Stimulated activated CD4-positive, alpha-beta T cell treated with anti-CD3 and anti-CD28 coated beads, Interleukin-15, amount 100 ng/mL, for 1 hour (primary cell): ENCODE measurements at places on chromosomes 5 and 9.

DNA sequence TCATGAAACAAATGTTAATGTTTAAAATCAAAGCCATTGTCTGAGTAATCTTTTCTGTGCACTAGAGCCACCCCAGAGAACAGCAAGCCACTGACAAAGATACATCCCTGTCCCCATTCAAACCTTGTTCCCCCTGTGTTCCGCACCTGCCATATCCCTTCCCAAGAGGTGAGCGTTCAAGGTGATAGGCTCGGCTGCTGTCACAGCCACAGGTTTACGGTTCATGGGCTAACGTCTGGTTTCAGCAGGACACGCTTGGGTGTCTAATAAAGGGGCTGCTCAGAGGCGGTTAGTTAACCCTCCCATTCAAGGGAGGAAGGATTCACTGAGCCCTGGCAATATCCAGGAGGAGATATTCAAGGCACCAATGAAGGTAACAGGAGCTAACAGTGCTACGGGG is 24.5 kb upstream of the LAMC3 start:
- DNase-seq: no peak

DNA sequence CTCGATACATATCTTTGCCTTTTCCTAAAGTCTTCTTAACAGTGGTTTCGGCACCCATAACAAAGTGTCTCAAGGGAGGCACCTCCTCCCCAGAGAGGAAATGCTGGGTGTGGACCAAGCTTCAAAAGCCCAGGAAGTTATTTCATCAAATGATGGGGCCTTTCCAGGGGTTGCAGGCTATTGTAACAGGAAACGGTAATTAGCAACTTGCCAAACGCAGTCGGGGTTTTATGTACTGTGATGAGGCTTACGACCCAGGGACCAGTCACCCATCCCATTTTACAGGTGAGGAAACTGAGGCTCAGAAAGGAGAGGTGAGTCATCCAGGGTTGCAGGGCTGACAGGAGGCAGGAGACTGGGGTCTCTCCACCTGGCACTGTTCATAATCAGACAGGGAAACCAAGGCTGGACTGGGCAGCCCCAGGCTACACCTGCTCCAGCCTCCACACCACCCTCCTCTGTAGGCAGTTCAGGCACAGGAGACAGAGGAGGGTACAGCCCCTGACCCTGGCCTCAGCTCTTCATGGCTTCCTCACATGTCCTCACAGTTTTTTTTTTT is 30.0 kb upstream of the SUSD3 start:
- no peak for DNase-seq

- DNase-seq: no peak
Observed at GRCh38 chr9:21583628-21584377, 101.7 kb upstream of the IFNE start.

GRCh38 chr9:76109953-76110352 is 219.5 kb downstream of the PCSK5 start:
- no peak for DNase-seq

GRCh38 chr9:113525831-113526230 is 62.3 kb downstream of the RGS3 start:
- no peak for DNase-seq

- no peak for DNase-seq
Observed at GRCh38 chr9:95230046-95230445, 87.5 kb downstream of the FANCC start.

GRCh38 chr5:163424836-163425235 is 12.6 kb upstream of the CCNG1 start:
- no peak for DNase-seq

DNA sequence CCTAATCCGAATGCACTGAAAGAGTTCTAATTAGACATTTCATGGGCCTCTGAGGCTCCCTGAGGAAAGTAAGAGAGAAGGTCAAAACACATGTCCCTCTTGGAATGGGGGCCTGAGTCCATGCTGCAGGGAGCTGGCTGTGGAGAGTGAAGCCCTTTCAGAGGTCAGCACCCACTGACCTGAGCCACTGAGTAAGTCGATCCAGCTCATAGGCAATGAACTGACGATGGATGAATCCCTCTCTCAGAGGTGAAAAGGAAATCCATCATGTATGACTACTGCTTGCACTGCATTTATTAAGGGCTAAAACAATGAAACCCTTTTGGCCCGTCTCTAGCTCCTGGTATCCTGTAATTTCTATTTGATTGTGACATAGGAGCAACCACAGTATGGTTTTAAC is 288.9 kb upstream of the VLDLR start:
- no peak for DNase-seq

DNA sequence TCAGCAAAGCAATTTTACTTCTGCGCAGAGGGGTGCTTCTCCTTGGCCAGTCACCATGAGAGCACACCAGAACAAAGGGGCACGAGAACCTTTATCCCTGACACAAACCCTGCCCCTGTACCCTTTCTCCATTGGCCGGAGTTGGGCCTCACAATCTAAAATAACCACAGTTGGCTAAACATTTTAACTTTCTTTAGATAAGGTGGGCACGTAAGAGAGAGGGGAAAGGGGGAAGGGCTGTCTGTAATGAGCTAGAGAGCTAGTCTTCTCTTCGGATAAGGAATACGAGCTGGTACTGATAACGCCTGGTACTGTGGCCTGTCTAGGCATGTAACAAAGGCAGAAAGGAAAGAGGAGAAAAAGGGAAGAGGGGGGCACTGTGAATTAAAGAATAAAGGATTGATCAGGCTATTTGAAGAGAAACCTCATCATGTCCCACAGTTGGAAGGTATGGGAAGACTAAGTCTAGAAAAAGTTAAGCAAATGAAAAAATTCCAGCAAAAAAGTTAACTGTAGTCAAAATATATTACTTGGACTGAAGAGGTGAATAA is 1.8 kb upstream of the IARS1 start:
- no peak for DNase-seq

GRCh38 chr9:90433398-90433941 is 209.2 kb downstream of the DIRAS2 start:
- DNase-seq: no peak

GRCh38 chr5:149400304-149400703 is 21.2 kb upstream of the IL17B start:
- DNase-seq: no peak

- DNase-seq: no peak
Observed at GRCh38 chr9:22813529-22813928, 366.9 kb downstream of the DMRTA1 start.

GRCh38 chr5:133742431-133742988 is 130.2 kb upstream of the FSTL4 start:
- no peak for DNase-seq

- no peak for DNase-seq
Observed at GRCh38 chr9:132590037-132590317, 7.6 kb downstream of the BARHL1 start.

- DNase-seq: no peak
Observed at GRCh38 chr9:116162241-116162781, 8.7 kb downstream of the PAPPA start.

GRCh38 chr9:126376311-126377175 is 49.9 kb downstream of the MVB12B start:
- DNase-seq: no peak

- no peak for DNase-seq
Observed at GRCh38 chr5:94577466-94578245, 40.7 kb downstream of the KIAA0825 start.

DNA sequence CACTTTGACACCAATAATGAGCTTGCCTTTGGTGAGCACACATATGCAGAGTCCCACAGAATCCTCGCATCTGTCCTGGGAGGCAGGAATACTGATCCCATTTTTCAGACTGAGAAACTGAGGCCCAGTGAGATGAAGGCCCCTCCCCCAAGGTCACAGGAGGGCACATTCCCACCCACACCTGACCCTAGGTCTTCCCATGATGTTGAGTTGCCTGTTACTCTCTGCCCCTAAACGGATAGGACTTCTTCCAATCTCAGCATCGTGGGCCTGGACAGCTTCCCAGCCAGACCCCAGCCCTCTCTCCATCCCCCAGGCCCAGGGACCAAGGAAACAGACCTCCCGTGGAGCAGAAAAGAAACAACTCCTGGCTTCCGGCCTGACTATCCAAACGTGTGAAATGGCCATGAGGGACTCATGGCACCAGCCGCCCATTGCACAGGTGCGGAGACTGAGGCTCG is 877 bp downstream of the SH3GLB2 start:
- DNase-seq: no peak

DNA sequence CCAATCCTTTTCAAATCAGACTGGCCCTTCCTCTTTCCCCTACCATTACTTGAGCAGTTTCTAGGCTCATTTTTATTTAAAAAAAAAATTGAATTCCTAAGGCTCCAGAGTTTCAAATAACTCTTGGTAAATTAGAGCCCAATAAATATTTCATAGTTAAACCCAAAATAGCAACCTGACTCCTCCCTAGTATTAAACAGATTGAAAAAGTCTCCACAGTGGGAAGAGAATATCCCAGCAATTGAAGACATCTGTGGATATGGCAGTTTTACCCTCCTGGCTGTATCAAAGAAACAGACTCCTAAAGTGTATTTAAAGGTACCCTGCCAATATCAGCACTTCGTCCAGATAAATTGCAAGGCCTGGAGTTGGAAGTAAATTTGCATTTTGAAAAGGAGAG is 52.7 kb upstream of the GDNF start:
- no peak for DNase-seq

GRCh38 chr9:74711341-74711740 is 176.4 kb downstream of the TRPM6 start:
- DNase-seq: no peak

DNA sequence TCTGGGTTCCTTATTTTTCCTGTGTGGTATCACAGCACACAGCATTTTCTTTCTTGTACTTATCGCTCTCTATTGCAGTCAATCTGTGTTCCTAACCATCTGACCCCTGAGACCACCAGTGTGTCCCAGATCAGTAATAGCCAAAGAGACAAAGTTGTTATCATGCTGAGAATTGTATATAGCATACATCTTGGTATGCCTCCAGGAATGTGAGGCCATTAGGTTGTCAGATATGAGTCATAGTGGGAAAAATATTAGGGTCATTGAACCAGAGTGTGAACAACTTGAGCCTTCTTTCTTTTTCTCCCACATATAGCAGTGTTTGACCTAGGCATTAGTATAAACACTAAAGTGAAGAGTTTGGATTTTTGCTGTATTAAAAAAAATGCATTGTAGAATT is 106.3 kb downstream of the NDUFAF2 start:
- DNase-seq: no peak

- no peak for DNase-seq
Observed at GRCh38 chr5:6623228-6623627, 9.6 kb downstream of the NSUN2 start.

GRCh38 chr9:101119206-101119819 is 90.8 kb downstream of the PLPPR1 start:
- DNase-seq: no peak

- DNase-seq: no peak
Observed at GRCh38 chr9:130327781-130328348, 62.3 kb downstream of the HMCN2 start.

GRCh38 chr5:14745753-14746152 is 81.2 kb downstream of the OTULIN start:
- DNase-seq: no peak

- no peak for DNase-seq
Observed at GRCh38 chr9:529731-530130, 311.8 kb upstream of the DMRT1 start.

GRCh38 chr9:89969156-89969675 is 364.4 kb downstream of the GADD45G start:
- no peak for DNase-seq

DNA sequence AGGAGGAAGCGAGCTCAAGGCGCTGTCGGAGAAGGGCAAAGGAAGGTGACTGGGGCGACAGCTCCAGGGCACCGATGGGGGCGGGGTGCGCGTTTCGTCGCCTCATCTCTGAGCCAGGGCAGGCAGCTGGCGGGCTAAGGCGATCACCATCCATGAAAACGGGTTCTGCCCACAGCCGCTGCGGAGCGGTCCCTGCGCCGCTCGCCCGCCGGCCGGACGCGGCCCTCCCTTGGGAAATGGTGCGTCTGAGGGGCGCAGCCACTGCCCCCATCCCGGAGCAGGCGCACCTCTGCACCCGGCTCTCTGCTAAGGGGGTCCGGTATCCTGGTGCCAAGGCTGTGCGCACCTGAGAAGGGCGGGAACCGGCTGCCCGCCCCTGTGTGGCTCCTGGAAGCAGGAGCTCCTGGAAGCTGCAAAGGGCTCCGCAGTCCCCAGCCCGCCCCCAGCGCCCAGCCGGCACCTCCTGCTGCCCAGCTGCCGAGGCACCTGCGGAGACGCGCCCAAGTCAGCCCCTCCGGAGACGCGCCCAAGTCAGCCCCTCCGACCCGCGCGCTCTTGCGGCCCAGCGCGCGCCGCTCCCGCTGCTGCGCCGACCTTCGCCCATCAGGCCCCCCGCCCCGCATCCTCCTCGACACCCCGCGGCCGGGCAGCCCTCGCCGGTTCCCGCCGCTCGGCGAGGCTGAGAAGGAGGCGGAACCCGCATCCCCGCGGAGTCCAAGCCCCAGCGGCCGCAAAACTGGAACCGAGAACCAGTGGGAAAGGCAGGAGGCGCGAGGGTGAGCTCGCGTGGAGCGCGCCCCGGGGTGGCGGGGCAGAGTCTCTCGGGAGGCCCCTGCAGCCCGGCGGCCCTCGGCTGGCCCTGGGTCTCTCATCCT is 757 bp downstream of the ANKRD34B start:
- no peak for DNase-seq

GRCh38 chr9:37899041-37899440 is 4.9 kb downstream of the SLC25A51 start:
- no peak for DNase-seq

GRCh38 chr5:87754009-87754757 is 341.5 kb upstream of the CCNH start:
- DNase-seq: no peak

DNA sequence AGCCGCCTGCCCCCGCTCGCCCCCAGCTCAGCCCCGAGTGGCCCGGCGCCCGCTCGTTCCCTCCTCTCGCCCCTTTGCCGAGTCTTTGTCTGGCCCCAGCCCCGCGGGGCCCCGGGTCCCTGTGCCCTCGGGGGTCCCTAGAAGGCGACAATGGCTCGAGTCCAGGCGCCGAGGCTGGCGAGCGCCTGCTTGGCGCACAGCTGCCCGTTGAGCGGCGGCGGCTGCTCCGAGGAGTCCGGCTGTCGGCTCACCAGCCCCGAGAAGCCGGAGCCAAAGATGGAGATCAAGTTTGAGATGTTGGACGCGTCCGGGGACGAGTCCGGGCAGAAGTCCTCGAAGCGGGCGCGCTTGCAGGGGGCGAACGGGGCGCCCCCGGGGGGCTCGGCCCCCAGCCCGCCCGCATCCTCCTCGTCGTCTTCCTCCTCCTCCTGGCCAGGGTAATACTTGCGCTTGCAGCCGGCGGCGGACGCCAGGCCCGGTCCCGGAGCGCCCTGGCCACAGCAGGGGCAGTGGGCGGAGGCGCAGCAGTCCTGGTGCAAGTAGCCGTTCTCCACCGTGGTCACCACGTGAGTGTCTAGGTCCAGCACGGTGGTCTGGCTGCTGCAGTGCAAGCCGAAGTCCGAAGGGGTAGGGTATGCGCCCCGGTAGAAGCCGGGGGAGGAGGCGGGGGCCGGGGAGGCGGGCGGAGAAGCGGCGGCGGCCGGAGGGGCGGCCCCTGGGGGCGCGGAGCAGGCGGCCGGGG is 1.2 kb downstream of the IER5L start:
- DNase-seq: no peak
